Type B pancreatic cell (in vitro differentiated cells): ENCODE measurements at places on chromosomes 7 and 10. TPM values are rescaled to one million over a fixed set of nuclear protein-coding genes. Genes with fewer than 3 reads are reported as not detected.

- DNase-seq: no peak
Measured at GRCh38 chr7:1242606-1243289, 10.1 kb downstream of the UNCX start.

DNA sequence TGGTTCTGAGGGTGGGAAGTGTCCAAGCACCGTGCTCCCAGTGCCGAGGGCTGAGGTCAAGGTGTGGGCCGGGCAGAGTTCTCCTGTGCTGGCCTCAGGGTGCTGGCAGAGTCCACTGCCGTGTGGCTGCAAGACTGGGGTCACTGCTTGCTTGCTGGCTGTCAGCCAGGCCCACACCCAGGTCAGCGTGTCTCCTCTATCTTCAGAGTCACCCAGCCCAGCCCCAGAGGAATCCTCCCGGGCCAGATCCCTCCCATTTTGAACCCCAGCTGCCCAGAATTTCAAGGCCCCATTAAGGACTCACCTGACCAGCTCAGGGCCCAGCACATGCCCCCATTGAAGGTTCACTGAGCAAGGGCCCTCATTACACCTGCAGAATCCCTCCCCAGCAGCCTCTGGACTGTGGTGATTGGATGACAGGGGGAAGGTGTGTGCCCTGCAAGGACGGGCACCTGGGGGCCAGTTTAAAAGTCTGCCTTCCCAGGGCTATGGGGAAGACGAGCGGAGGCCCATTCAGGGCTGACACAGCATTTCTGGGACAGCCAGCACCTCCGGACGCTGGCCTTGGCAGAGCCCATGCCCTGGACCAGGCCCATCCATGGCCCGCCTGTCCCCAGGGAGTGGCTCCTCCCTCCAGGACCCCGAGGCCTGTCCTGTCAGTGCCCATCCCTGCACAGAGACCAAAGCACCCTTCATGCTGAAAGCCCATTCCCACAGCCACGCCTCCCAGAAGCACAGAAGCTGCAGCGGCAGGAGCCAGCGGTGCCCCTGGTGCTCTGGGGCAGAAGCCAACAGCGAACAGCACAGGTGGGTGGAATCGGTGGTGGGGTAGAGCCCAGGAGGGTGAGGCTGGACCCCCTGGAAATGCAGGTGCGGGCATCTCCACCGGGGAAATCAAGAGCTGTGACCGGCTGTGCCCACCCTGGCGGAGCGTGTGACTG is 45.1 kb upstream of the PPP2R2D start:
- DNase-seq: peak; percentile 60

GRCh38 chr10:51397695-51398094 is 301.7 kb downstream of the CSTF2T start:
- no peak for DNase-seq

- no peak for DNase-seq
Measured at GRCh38 chr10:42768581-42769152, 13.9 kb upstream of the BMS1 start.

DNA sequence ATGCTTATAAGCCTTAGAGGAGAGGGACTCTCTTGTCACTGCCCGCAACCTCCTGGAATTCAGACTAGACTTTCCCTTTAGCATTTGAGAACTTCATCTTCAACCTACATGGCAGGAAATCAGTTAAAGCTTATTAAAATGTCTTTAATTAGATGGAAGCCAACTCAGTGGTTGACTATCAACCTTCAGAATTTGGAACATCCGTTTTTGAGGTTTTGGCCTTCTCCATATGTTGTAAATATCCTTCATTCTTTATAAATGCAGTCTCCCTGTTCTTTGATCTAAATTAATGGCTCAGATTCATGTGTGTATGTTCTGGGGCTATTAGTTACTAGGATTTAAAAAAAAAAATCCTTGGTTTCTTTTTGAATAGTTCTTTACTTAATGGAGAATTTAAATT is 85.0 kb downstream of the ANKRD61 start:
- no peak for DNase-seq

The ITPRID1 gene
- total RNA-seq: 0.07 and 0.14 TPM in 2 replicates
